ENCODE measurements at places on chromosomes 4 and X.

DNA sequence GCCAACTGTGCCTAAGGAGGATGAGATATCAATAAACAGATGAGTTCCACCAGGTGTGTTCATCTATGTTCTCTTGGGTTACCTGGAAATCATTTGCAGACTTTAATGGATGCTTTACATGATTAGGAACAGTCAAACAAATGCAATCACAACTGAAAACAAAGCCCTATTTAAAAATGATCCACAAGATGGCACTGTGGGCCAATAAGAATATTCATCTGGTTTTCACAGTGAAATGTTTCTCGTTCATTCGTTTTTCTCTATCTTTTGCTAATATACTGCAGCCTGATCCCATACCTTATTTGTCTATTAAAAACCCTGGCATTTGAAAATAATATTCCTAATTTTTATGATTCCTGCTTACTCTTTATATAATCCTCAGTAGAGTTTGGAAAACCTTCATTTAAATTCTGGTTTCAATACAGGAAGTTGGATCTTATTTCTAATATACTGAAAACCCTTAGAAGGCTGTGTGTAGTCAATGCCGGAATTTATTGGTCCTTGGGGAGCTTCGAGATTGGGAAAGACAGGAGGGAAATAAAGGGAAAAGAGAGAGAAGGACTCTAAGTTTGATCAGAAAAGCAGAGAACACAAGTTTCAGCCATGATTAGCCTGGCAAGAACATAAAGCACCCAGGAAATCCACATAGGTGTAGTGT is 63.8 kb upstream of the TAPT1 start:
- DNase-seq = no peak

DNA sequence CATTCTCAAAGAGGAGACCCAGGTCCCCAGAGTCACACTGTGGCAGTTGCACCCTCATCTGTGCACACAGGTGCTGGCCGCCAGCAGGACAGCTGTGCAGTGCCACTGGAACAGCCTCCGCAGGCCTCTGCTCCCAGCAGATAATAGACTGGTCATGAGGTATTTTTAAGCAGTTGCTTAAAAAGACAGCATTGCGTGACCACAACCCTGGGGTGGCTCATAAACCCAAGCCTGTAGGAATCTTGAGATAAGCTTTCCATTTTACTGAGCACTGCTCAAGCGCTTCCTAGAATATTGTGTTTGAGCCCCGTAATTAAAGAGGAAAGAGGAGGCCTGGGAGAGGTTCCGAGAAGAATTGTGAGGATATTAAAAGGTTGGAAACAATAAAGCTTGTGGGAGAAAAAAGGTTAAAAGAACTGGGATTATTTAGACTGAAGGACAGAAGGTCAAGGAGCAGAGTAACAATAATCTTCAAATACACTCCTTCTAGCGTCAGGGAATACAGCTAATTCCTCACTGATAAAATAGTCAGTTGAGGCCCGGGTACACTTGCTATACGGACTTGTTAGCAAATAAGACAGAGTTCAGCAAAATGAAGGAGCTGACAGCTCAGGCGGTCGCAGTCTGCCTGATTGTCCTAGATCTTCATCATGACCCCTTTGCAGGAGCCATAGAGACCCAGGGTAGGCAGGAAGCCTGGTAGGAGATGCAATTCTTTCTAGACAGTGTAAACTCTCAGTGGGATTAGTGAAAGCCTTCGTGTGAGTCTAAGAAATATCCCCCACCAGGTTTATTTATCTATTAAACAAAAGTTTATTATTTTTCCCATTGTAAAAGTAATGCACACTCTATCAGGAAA is 86.2 kb upstream of the KIT start:
- DNase-seq = no peak

- no peak for DNase-seq
Observed at GRCh38 chr4:143035661-143036060, 149.1 kb upstream of the USP38 start.

- no peak for DNase-seq
Observed at GRCh38 chr4:19402581-19403065, 849.1 kb upstream of the SLIT2 start.

DNA sequence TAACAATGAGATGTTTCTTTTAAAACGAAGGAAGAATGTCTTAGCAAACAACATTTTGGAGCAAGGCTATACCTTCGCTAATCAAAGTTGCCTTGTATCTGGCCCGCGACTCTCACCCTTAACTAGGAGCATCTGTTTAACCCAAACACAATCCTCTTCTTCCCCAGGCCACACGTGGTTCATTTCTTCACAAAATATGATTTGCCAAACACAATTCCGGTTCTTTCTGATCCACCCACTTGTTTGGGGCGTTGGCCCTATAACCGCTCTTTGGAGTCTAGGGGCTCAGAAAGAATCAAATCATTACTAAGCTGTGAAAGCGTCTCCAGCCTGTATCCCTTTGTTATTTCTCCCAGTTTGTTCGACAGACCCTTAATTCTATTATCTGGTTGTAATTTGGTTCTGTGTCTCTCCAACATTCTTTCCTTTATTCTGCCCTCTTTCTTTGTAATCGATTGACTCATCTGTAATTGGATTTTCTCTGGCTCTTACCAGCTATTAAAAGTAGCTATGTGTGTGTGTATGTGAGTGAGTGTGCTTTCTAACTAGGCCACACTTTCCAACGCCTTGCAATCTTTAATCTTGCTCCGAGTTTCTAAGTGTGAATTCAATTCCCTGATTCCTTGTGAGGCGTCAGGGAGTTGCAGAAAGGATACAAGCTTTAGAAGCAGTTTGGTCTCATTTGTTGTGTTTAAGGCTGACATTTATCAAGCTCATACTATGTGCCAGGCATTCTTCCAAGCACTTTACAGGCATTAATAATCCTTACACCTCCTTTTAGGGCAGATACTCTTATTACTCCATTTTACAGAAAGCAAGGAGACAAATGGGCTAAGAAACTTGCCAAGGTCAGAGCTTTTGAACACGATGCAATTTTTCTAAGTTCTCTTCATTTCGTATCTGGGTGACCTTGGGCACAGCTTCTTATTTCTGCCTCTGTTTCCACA is 138.6 kb upstream of the CPEB2 start:
- no peak for DNase-seq

- DNase-seq = no peak
Observed at GRCh38 chrX:136200466-136200865, 50.7 kb downstream of the MAP7D3 start.

DNA sequence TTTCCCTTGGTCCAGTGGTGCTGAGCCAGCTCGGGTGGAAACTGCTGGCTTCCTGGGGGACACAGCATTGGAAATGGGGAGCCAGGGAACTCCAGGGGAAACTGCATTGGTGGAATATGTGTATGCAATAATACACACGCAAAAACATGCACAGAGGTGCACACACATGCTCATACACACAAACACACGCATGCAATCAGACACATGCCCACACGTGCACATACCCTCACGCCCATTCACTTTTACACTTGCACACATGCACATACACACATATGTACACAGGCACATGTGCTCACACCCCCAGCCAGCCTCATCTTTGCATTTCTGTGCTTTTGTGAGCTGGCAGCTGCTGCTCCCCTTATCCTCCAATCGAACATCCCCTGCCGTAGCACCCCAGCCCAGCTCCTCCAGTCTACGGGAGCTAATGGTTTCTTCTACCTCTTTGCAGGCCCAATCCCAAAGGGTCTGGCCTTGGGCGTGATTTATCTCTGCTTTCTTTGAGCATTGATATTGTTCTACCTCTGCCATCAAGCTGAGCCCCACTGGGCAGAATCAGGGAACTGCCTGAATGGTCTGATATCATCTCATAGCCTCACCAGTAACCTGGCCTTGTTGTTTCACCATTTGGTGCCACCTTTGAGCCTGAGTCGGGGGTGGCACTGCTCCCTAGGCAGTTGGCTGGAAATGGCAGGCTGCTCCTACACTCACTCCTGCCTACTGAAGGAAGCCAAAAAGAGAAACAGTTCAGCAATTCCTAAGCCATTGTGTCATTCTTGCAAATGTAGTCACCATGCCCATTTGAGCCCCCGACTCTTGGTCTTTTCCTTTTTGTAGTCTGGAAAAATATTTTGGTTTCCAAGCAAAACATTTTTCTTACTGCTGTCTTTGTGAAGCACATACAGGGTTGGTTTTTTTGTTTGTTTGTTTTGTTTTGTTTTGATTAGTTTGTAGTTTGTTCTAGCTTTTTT is 104.4 kb upstream of the MAMLD1 start:
- DNase-seq = no peak

- no peak for DNase-seq
Observed at GRCh38 chr4:5711479-5712184, 631 bp downstream of the EVC start.

GRCh38 chr4:73487233-73487632 is 5.7 kb downstream of the AFM start:
- no peak for DNase-seq

- no peak for DNase-seq
Observed at GRCh38 chrX:148593146-148593545, 92.7 kb downstream of the AFF2 start.

- no peak for DNase-seq
Observed at GRCh38 chr4:3493720-3494461, 30.8 kb downstream of the DOK7 start.

DNA sequence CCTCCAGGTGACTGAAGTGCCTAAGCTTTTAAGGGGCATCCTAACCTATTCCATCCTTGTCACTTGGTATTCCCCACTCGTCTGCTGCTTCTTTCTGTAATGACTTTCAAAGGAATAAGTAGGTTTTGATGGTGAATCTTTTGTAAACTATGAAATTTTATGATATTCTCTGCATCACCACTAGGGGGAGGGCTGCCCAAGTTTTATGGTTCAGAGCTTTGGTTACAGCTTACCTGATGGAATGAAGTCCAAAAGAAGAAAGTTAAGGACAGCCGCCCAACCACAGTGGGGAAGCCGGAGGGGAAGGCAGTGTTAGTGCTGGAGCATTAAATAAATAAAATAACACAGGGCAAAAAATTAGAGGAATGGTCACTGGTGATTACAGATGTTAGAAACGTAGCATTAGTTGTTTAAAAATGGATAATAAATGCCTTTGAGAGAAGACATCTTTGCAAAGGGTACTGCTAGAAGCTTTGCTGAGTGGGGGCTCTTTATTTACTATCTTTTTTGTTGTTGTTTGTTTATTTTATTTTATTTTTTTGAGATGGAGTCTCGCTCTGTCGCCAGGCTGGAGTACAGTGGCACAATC is 204.9 kb downstream of the GBA3 start:
- DNase-seq = no peak

DNA sequence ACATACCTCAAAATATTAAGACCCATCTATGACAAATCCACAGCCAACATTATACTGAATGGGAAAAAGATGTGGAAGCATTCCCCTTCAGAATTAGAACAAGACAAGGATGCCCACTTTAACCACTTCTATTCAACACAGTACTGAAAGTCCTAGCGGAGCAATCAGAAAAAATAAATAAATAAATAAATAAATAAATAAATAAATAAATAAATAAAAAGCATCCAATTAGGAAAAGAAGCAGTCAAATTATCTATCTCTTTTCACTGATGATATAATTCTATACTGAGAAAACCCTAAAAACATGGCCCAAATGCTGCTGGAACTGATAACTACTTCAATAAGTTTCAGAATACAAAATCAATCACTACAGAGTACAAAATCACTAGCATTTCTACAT is 67.5 kb downstream of the PRR32 start:
- DNase-seq = no peak

GRCh38 chr4:5746250-5746649 is 35.2 kb downstream of the EVC start:
- no peak for DNase-seq

GRCh38 chr4:56080384-56080783 is 131.6 kb downstream of the CEP135 start:
- no peak for DNase-seq

GRCh38 chrX:152614791-152615190 is 22.9 kb upstream of the GABRQ start:
- no peak for DNase-seq

DNA sequence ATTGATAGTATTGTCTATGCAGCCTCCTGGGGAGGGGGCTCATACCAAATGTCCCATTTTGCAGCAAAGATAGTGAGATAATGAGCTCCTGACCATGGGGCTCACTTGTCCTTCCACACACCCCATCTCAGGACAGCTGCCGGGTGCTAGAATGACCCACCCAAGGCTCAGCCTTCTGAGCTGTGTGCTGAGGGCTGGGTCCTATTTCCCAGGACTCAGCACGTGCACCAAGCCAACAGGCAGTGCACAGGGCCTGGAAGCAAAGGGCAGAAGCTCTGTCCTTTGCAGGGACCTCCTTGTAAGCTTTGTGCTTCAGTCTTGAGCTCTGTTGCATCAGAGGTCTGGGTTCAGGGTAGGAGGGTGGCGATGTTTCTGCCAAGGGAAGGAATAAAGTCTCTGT is 11.2 kb upstream of the ABLIM2 start:
- no peak for DNase-seq

DNA sequence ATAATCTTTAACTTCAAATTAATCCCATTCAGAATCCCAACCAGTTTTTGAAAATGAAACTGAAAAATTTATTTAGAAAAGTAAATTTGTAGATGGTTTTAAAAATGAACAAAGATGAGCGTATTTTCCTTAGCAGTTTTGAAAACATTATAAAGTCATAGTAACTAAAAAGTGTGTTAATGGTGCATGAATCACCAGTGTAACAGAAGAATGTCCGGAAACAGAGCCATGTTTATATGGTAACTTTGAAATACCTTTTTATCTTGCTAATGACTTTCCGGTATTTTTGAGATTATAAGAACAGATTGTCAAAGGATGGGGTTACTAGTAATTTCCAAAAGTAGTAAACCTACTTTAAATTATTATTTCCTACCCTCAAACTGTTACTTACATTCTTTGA is 145.9 kb downstream of the IRS4 start:
- DNase-seq = no peak

DNA sequence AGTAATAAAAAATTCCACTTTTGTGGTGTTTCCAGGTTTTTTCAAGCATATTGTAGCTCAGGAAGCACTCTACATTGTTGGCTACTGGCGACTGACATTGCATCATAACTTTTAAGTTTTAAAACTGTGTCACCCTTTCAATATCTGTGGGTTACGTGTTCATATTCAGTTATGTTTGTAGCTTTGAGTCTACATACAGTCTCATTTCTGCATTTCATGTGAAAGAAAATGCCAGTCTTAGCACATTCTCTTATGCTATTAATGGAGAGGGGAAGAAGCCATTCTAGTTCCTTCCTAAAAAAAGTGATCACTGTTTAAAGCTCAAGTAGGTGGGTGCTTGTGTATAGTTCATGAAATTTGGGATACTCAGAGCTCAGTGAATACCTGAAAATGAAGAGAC is 38.1 kb downstream of the DIAPH2 start:
- DNase-seq = no peak

DNA sequence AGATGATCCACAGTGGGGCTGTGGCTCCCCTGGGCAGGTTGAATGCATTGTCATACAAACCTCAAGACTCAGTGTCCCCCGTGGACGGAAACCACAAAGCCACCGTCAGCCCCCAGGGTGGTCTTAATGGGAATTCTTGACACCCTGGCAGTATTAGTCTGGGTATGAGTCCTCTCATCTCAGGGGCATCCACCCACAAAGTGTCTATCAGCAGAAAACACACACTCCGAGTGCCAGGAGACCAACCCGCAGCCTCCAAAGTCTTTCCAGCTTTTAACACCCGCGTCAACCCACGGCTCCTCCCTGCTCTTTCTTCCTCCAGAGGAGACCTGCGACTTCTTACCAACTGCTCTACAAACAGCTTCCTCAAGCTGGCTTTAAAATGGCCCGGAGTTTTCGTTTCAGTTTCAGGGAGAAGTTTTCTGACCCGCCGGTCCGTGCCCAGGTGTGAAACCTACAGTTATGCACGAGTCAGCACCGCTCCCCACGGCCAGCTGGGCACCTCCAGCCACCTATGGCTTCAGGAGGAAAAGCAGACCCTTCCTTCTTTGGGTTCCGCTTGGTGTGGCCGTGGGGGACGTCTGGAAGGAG is 14.4 kb upstream of the ASMTL start:
- peak; percentile 79 for DNase-seq

Data from activated CD8-positive, alpha-beta memory T cell treated with anti-CD3 and anti-CD28 coated beads, Interleukin-2, amount 10 ng/mL, durations not matched to agents 7 days and 5 days (primary cell).